8988T (cell line): ENCODE measurements at places on chromosomes 1 and 21.

GRCh38 chr1:92244376-92244775 is 26.7 kb downstream of the C1orf146 start:
- no peak for DNase-seq

- no peak for DNase-seq
Observed at GRCh38 chr1:180026556-180026955, 71.9 kb downstream of the CEP350 start.

DNA sequence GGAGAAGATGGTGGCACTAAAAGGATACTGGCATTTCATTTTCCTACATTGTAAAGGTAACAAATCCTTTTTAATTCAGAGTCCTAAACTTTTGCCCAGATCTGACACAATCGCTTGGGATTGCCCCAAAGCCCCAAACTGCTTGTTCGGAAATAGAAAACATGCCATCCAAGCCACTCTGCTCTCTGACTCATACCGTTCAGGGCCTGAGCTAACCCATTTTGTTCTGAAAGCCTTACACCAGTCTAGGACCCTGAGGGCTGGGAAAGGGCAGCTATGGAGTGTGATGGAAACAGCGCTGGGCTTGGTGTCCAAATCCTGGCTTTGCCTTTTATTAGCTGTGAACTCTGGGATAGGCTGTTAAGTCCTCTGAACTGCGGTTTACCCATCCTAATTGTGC is 159.4 kb upstream of the UBE2U start:
- no peak for DNase-seq

DNA sequence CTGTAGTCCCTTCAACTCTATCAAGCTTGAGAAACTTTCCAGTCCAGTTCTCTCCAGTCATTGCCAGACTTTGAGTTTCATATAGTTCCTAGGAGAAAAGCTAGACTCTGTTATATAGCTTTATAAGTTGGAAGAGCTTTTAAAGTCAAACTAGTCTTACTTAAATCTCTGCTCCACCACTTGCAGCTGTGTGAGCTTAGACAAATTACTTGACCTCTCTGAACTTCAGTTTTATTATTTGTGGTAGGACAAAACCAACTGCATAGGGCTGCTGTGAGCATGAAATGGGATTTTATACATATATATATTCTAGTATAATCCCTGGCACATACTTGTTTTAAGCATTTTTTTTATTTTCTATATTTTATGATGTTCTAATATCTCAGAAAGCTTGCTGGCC is 338.7 kb upstream of the NR5A2 start:
- DNase-seq, result no peak
